ENCODE measurements at places on chromosomes 12 and 14. TPM values are rescaled to one million over a fixed set of nuclear protein-coding genes. Genes with fewer than 3 reads are reported as not detected.

The ADGRD1 gene
- total RNA-seq = 0.23 TPM

DNA sequence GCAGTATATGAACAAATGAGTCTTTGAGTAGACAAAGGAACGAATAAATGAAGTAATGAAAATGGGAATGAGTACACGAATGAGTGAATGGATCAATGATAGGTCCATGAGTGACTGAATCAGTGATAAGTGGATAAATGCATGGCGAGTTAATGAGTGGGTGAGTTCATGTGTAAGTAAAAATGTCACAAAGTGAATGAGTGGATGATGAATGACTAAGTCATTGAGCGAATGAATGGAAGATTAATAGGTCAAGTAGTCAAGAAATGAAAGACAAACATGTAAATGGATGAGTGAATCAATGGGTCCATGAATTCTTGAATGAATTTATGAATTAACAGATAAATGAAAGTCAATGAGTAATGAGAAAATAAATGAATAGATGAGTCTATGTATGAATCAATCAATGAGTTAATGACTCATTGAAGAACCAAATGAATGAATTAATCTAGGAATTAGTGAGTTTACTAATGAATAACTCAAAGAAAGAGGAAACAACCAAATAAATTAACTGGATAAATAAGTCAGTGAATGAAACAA is 97.3 kb upstream of the RTL1 start:
- H3K4me1 ChIP-seq = peaks cover 6% of the 10 kb centered on the region
- no peaks in the 10 kb centered on the region for H3K36me3 ChIP-seq
- peaks cover 10% of the 10 kb centered on the region for H3K27me3 ChIP-seq
- H3K27ac ChIP-seq = no peak overlapping the region
- no peak for DNase-seq
- H3K4me3 ChIP-seq = no peak overlapping the region

The AQP6 gene
- not detected for total RNA-seq

DNA sequence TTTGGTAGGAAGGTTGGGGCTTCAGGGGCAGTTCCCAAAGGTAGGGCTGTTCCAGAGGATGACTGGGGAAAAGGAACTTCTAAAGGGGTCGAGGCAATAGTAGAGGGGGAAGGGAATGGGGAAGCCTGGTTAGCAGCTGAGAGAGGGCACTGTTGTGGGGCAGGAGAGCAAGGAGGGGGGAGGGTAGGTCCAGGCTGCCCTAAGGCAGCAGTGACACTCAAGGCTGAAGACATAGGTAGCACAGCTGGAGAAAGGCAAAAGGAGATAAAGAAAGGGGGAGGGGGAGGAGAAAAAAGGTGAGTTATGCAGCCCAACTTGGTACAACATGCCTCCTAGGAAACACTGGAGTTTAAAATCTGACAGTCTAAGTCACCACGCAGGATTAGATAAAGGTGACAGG is 3.9 kb downstream of the NACA start:
- peaks cover 81% of the 10 kb centered on the region for H3K36me3 ChIP-seq
- H3K4me1 ChIP-seq = peaks cover 72% of the 10 kb centered on the region
- no peak for DNase-seq

DNA sequence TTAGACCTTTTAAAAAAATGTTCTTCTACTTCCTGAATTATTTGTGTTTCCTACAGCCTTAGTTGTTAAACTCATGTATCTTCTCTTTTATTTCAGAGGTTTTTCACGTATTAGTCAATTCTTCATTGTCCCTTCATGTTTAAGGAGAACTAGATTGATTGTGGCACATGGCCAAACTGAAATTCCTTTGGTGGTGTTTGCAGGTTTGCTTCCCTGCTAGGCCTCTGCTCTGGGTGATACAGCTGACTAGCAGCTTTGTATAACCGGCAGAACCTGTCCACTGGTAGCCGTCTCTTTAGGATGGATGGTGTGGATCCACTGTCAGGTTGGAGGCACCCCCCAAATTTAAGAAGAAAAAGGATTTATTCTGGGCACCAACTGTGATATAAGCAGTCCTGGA is 262.1 kb downstream of the FBXL14 start:
- no peaks in the 10 kb centered on the region for H3K4me1 ChIP-seq
- H3K36me3 ChIP-seq = no peaks in the 10 kb centered on the region
- H3K27ac ChIP-seq = no peak overlapping the region
- no peak for DNase-seq
- no peak overlapping the region for H3K4me3 ChIP-seq

- no peak overlapping the region for H3K4me3 ChIP-seq
- peaks cover 2% of the 10 kb centered on the region for H3K36me3 ChIP-seq
- H3K27ac ChIP-seq = no peak overlapping the region
- no peaks in the 10 kb centered on the region for H3K27me3 ChIP-seq
Observed at GRCh38 chr12:39390752-39391151, 52.2 kb downstream of the KIF21A start.

- no peak for DNase-seq
- H3K4me3 ChIP-seq = peak overlapping the region; percentile 82
- peak overlapping the region; percentile 89 for H3K27ac ChIP-seq
Observed at GRCh38 chr12:112418273-112418607, 507 bp upstream of the PTPN11 start.

The FLVCR2 gene
- 1.3 TPM for total RNA-seq

- H3K27me3 ChIP-seq = no peaks in the 10 kb centered on the region
- DNase-seq = peak; percentile 71
- H3K4me3 ChIP-seq = peak overlapping the region; percentile 72
- peaks cover 4% of the 10 kb centered on the region for H3K36me3 ChIP-seq
- peak overlapping the region; percentile 84 for H3K27ac ChIP-seq
Observed at GRCh38 chr12:4164559-4165558, 108.7 kb upstream of the CCND2 start.
